SIG-M5 (cell line): ENCODE measurements at places on chromosomes 3 and 15.

- no peak for DNase-seq
Observed at GRCh38 chr3:170909129-170909903, 879 bp upstream of the EIF5A2 start.

- no peak for DNase-seq
Observed at GRCh38 chr3:42043099-42043813, 47.9 kb upstream of the TRAK1 start.

GRCh38 chr3:8457039-8457438 lies 44.6 kb upstream of the LMCD1 start:
- no peak for DNase-seq

DNA sequence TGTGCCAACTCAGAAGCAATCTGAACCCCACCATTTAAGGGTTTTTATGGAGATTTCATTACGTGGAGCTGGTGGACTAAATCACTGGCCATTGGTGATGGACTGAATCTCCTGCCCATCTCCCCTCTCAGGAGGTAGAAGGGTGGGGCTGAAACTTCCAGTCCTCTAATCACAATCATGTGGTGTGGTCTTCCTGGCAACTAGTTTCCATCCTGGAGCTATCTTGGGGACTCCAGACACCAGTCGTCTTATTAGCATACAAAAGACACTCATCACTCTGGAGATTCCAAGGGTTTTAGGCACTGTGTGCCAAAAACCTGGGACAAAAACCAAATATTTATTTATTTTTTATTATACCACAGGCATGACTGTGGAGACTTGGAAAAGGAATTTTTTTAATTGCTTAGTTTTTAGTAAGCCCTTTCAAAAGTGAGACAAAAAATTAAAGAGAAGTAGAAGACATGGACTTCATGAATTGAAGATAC lies 203.6 kb downstream of the WNT5A start:
- no peak for DNase-seq

GRCh38 chr15:50576166-50576565 lies 29.7 kb upstream of the USP50 start:
- no peak for DNase-seq

DNA sequence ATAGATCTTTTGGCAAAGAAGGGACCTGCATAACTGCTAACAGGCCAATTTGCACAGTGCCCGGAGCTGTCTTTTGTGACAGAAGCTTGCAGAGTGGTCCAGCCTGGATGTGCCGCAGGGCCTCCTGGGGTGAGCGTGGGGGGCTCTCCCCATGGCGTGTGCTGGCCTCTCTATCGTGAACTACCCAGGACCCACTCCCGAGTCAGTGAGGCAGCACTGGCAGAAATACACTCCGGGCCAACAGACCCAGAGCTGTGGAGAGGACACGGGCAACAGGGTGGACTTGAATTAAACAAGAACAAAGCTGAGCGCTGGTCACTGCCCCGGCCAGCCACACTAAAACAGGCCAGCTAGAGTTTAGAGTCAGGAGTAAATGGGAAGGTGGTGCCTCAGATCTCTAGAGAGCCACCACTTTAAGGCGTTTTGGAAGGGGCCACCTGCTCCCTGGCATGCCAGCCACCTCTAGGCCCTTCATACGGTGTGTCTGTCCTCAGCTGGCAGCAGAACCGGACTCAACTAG lies 152.1 kb downstream of the KLF13 start:
- no peak for DNase-seq

DNA sequence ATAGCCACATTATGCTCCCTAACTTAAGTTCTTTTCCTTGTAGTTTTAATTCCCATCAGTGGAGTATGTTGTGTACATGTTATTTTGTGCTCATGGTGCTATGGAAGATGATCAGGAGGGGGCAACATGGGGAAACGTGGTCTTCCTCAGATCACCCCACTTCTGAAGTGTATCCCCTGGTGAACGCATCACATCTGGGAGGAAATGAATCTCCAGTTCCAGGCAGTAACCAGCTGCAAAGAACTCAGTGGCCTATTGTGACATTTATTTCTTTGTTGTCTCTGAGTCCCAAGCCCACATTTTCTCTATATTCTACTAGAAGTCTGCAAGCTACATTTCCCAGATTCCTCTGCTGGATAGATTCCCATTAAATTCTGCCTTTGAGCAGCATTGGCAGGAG lies 217.0 kb downstream of the SATB1 start:
- no peak for DNase-seq

DNA sequence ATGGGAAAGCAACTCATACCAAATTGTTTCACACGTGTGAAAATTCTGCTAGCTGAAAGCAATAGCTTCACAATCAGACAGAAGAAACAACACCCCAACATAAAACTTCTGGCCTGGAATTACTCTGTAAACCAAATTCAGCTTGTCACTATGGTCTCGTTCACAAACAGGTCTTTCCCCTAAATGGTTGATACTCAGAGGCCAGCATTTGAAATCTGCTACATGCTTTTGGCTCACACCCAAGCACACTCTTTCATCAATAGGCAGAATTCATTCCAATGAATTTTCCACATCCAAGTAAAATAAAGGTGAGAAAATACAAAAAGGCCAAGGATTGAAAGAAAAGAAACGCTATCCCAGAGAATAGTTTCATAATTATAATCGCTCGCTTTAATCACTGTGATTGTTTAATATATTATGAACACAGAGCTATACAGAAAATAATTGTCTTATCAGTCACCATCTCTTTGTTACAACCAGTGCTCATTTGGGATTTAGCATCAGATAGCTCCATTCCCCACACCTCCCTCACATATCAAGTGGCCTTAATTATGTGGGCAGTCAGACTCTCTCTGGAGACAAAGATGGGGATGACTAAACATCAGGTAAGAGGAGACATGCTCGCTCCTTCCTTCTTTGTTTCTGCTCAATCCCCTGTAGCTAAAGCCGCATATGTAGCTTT lies 503.8 kb upstream of the ARRDC4 start:
- DNase-seq = no peak

GRCh38 chr15:75786575-75786947 lies 56.7 kb upstream of the UBE2Q2 start:
- no peak for DNase-seq

GRCh38 chr3:16171009-16171408 lies 3.5 kb upstream of the GALNT15 start:
- DNase-seq = no peak

DNA sequence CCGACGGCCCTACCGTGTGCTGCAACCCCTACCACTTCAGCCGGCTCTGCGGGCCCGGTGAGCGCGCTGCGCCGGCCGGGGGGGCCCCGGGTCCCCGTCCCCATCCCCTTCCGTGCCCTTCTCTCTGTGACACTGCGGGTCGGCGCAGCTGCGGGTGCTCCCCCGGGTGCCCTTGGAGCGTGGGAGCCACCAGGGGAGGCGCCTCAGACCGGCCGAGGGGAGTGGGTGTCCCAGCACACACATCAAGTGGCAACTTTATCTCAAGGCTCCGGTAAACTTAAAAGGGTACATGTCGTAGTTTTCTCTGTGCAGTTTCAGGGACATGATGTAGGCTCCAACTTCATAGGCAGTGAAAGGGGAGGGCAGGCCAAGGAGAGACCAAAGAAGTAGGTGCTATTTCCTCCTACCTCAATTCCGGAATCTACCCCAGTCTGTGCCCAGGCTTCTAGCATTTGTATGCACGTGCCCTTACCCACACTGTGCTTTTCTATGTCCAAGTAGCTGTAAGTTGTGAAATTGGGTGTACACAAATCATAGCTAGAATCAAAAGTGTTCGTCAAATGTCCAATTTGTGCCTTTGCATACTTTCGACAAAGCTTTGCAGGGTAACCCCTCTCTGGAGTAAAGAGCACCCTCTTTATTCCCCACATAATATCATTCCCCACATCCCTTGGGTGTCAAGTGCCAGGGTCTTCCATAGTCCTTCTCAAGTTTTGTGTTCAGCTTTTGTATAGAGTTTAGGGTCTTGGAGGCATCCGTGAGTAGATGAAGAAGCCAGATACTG lies 2.2 kb downstream of the SMAD6 start:
- no peak for DNase-seq

DNA sequence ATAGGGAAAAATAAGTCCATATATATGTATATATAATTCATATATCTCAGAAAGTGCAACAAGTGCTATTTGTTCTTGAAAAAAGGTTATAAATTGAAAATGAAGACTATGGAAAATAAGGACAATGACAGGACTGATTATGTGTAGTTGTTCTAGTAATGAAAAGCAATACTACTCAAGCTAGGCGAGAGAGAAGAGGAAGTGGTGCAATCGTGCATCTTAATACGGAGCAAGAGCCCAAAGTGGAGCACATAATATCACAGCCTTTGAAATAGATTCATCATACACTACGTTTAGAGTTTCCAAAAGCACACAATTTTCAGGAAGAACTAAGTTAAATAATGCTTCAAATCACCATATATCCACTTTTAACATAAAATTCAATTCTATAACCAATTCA lies 87.9 kb downstream of the ULK4 start:
- no peak for DNase-seq

- DNase-seq = no peak
Observed at GRCh38 chr3:186598108-186598784, 14.6 kb upstream of the AHSG start.

DNA sequence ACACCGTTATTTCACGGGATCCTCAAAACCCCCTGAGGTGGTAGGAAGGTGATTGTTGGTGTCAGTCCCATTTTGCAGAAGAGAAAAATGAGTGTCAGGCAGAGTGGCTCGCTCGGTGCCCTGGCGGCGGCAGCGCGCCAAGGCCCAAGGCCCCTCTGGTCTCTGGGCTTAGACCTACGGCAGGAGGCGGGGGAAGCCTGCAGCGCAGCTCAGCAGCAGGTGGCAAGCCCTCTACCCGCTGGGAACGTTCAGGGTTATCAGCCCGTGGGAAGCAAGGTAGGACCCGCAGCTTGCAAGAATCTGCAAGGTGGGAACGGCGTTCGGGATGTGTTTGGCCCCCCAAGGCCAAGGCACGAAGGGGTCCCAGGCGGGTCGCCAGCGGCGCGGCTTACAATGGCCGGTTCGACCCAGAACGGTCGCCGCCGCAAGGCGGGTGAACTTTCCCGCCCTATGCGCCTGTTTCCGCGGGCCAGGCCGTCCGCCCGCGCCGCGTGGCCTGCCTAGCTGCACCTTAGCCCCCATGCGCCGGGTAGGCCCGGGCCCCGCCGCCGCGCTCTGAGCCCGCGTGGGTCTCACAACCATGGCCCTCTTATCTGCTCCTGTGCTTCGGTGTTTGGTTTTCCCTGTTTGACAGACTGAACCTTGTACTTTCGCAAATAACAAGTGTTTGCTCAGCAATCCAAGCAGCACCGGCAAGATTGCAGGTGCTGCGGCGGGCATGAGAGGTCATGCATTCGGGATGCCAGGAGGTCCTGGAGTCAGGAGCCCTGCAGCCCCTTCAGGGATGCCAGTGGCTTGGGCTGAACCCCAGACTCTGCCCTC lies 39.7 kb downstream of the CCNL1 start:
- DNase-seq = no peak

DNA sequence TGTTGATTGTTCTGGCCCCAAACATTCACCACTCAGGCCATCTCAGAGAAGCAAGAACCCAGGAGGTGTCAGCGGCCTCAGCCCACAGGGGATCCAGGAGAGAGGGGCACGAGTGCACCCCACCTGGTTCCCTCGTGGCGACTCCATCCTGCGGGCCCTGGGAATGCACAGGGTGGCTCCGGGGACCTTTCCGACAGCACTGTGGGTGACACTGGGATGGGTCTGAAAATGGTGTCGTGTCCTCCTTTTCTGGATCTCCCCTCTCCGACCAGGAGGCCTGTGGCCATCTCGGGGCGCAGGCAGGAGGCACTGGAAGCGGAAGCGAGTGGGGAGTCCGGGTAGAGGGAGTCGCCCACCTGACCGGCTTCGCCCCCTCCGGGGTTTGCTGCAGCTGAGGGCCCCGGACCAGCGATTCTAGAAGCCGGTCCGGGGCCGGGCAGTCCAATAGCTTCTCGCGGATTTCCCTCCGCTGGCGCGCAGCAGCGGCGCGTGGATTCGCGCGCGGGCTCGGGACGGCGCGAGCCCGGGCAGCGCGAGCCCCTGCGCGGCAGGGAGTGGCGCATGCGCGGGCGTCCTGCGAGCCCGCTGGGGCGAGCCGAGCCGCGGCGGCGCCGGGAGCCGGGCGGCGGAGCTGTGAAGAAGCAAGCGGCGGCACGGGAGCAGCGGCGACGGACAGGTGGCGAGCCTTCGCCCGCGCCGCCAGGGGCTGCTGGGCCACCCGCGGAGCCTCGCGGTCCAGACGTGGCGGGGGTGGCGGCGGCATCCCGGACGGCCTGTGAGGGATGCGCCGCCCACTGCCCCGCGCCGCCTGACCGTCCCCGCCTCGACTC lies at the start of gene DOCK3:
TSS of gene DOCK3 (plus strand) at position 579 of the 830 bp plus-strand sequence. CDS start 337 bp downstream, outside the sequence.
- no peak for DNase-seq

DNA sequence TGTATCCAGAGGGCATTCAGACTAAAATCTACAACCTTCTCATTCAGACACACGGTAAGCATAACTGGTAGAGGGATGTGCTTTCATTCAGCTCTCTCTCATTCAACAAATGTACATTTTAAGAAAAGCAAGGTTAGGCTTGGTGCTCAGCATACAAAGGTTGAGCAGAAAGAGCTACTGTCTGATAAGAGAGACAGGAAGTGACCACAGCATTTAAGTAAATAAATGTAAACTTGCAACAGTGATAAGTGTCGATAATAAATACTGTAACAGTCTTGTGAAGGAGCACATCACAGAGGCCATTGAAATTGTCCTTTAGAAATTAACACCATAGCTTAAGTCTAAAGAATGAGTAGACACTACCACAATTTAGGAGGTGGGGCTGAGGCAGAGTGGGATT lies 3.4 kb downstream of the CD96 start:
- DNase-seq = no peak

DNA sequence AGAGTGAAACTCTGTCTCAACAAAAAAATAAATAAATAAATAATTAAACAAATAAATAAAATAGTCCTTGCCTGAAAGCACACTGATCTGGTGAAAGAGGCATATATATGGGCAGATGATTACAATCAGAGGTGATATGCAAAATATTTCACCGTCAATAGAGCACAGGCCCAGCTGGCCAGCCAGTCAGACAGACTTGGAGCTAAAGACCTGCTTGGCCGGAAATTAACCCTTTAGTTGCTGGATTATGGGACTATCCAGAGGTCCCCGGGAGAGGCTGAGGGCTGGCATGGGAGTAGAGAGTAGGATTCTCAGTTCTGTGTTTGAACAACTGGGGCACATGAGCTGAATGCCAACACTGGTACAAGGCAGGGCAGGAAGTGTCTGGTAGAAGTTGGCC lies 59.1 kb upstream of the CTNNB1 start:
- DNase-seq = no peak

- no peak for DNase-seq
Observed at GRCh38 chr3:190865828-190866227, 3.3 kb upstream of the GMNC start.
